ENCODE measurements at places on chromosomes 3 and 15. TPM values are rescaled to one million over a fixed set of nuclear protein-coding genes. Genes with fewer than 3 reads are reported as not detected.

DNA sequence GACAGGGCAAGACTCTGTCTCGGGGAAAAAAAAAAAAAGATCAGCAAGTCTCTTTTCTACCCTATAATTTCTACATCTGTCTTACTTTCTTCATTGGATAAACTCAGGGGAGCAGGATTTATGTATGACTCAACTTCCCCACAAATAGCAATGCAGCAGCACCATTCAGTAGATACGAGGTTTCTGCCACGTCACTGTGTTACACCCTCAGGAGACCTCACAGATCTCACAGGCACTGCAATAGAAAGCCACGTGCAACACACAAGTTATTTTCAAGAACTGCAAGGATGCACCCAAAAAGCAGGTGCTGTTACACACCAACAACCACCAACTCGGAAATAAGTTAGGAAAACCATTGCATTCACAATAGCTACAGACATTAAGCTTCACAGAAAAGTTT lies 30.2 kb downstream of the TSPAN3 start:
- DNase-seq = no peak

Gene ARIH2
- total RNA-seq = 65.2 TPM

DNA sequence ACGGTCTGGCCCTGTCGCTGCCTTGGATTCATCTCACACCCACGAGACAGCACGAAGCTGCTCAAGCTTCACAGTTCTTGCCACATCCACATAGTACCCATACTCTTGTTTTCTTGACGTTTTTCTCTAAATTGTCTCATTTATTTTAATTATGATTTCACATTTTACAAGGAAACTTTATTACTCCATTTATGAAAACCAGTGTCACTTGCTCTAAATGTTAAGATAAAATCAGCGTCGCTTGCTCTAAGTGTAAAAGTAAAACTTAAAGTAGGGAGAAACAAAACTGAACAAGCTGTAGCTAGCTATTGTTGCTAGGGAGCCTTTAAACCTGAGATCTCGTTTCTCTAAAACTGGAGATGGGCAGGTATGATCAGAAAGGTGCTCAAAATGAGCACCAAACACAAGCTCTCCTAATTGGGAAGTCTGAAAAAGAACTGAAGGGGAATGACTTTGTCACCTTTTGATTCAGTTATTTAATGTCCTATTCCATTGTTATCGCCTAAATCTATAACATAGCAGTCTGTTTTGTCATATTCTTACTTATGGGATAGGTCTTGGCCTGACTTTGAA lies 680 bp downstream of the IFT122 start:
- DNase-seq = no peak

- DNase-seq = no peak
Observed at GRCh38 chr15:101003081-101003480, 83.9 kb downstream of the LRRK1 start.

DNA sequence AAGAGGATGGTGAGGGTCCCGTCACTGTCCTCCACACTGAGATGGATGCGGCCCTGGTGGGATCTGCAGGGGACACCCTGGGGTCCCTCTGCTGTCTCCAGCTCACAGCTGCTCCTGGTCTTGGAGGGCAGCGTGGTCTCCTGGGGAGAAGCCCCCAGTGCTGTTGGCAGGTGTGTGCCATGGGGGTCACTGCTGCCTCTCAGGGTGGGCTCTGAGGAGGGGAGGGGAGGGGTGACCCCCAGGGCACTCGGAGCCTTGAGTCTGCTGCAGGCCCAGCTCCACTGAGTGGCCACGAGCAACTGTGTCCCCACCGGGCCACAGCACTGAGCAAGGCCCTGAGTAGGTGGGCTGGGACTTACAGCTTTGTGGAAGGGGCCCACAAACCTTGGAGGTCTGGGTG lies 34.7 kb downstream of the KLHL25 start:
- DNase-seq = no peak

DNA sequence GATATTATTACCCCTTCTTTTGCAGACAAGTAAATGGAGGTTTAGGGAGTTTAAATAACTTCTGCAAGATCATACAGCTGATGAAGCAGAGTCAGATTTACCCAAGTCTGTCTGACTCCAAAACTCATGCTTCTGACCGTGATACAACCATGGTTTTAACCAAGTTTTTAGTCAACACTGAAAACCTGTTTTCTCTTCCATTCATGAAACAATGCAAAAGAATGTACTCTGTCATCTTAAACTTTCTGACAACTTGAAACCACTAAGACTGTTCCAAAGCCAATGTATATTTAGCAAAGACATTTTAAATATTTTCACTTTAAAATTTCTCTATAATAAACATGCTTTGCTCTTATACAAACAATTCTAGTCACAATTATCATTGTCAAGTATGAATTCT lies 77.0 kb upstream of the RBMS3 start:
- peak; percentile 21 for DNase-seq

DNA sequence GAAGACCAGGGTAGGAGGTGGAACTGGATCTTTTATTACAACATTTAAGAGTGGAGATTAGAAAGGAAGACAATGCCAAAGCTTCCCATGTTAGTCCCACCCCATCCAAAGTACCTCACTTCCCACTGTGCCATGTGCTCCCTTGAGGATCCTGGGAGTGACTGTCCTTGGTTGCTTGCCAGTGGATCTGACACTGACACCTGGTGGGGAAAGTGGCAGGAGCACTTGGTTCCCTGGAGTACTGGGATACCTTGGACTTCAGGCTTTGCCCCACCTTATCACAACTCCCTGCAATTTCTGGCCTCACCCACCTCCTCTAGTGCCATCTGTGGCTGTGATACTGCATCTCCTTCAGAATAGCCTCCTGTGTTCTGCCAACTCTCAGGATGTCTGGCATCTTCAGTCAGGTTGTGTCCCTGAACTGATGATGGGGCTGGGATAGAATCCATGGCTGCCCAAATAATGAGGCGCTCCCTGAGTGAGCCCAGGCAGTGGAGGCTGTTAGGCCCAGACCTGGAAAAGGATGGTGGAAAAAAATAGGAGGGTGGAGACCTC lies 1.3 kb downstream of the ELL3 start:
- DNase-seq = peak; percentile 72

- DNase-seq = no peak
Observed at GRCh38 chr3:196537319-196537984, 22.3 kb upstream of the SMCO1 start.

DNA sequence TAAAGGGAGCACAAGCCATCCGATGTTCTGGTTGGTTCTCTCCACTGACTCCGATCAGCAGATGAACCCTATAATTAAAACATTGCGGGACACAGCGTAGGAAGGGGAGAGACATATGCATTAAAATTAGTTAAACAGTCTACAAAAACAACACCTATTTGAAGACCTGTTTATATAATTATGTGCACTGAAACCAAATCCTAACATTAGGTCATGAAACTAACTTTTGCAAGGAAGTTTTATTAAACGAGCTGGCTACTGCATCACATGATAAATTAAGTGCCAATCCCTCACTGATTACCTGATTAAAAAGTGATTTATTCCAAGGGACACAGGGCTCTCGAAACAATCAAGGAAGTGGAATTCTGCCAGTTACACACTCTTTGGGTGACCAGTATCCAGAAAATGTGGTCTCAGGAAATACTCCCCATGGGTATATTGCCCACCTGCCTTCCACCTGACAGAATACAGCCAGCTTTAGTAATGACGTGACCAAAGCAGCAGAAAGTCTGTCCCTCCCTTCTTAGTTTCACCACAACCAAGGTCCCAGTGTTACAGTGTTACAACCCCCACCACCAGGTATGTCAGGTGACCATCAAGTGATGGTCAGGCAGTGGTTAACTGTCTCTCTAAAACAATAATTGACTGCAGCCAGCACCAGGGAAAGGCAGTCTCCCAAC lies 69.5 kb downstream of the HERC1 start:
- no peak for DNase-seq

DNA sequence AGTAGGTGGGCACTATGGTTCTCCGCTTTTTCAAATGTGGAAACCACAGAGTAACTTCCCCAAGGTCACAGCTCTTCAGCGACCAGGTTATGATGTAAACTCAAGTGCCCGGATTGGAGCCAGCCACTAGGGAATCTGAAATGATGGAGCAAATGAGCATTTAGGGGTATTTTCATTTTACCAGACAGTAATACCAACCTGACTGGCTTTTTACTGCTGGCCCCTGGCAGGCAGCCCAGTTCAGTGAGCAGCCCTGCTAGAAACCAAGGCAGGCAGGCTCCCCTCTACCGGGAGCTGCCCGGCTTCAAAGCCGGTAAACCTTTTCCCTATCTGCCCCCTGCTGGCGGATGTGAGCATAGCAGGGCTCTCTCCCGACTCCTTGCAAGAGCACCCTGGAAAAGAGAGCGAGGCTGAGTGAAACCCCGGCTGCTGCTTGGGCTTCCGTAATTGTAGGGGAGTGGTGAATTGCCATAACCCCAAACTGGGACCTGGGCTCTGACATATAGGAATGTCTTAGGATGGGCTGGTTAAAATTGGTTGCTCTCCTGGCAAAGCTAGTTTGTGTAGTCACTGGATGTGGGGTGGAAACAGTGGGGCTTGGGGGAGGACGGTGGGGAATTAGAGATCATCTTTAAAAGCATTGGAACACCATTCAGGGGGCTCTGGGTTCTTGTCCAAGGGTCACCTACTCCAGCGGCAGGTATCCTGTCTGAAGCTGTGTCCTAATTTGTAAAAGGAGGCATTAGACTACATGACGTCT lies 98.0 kb upstream of the TNFAIP8L3 start:
- DNase-seq = peak; percentile 72

DNA sequence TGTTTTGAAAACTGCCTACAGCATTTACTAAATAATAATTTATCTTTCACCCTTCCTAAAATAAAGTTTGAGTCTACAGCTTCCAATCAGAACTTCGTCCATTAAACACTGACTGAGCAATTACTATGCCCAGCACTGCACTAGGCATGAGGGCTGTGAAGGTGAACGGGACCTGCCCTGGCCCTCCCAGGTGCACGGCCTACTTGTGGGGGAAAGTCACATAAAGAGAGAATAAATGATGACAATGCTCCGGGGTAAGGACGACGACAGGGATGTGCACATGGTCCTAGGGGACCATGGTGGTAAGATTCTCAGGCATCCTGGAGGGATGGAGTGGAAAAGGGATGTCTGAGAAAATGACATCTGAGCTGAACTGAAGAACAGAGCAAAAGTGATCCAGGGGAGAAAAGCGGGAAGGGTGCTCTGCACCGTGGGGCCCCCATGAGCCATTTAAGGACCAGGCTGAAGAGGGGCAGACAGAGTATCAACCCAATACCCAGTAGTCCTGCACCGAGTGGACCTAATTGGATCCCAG lies 11.5 kb downstream of the PLA2G4F start:
- no peak for DNase-seq

GRCh38 chr15:57550640-57551039 lies 41.1 kb upstream of the MYZAP start:
- DNase-seq = no peak

DNA sequence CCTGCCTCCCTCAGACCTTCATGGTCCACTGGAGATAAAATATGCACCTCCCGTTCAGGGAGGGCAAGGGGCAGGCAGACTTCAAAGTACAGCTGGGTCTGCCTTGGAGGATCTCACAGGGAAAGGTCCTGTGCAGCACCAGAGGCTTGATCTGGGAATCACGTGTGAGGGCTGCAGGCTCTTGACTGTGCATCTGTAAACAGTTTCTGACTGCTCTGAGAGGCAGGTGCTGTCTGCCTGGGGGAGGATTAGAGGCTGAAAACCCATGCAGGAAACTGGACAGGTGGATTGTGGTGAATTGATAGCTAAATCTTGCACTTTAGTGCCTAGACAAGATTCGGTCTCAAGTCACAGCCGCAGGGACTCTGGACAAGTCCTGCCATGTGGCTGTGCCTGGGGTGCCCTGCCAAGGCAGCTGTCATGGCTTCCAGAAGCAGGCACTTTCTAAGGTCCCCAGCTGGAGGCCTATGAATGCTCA lies 239.3 kb downstream of the EPHB1 start:
- no peak for DNase-seq

- DNase-seq = no peak
Observed at GRCh38 chr3:187736418-187736871, 8.8 kb downstream of the BCL6 start.

Gene TRH
- total RNA-seq = not detected

Measured in HFFc6 (cell line).